ENCODE measurements at places on chromosomes 1 and 21.

DNA sequence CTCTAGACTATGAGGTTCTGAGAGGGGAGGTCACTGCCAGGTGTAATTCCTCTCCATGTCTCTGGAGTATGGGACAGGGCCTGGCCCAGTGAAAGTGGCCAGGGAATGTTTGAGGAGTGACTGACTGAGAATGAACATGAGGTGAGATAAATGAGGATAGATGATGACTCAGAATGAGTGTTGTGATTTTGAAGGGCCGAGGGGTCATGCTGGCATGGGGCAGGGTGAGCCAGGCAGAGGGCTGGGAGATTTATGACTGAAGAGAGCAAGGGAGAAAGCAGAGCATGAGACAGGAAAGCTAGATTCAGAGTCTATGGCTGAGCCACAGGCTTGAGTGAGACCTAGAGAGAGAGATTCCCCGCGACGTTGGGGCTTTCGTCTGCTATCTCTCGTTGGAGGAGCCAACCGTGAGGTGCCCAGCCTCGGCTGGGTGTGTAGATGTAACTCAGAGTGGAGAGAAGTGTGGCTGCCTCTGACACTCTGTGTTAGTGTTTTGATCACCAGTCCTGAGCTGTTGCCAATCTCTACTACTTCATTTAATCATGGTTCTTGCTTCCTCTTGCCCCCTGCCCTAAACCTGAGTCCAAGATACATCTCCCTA is 50.1 kb downstream of the FOXD2 start:
- no peak for DNase-seq

DNA sequence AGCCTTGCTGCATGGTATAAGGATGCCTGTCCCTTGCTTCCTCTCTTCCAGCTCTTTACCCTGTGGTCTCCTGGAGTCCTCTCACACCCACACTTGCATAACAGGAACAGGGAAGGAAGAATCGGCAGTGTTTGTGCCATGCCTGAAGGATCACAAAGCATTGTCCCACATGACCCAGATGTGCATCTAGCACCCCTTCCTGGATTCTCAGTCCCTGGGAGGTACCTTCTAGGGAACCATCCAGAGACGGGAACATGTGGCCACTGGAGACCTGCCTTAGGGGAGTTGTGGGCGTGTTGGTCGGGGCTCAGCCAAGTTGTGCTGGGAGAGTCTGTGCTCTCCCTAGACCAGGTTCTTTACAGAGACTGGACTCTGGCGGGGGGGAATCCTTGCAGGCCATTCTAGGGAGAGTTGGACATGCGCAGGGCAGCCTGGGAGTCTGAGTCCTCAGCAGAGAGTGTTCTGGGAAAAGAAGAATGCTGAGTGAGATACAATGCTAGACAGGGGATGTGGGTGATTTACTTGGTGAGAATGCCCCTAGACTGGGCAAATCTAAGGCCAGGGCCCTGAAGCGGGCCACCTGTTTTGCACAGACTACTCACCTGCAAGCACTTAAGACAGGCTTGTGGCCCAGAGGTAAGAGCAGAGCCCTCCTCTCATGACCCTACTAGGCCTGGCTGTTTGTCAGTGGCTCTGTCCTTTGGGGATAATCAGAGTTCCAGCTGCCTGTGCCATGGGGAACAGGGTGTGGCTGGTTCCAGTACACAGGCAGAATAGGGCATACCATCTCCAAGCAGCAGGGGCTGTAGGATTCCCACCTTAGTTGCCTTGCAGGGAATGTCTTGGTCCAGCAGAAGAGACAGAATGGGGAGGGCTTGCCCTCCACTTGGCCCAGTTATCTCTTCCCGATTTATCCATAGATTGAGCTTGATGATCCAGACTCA is 89.8 kb downstream of the MAN1C1 start:
- no peak for DNase-seq

- DNase-seq, result no peak
Measured at GRCh38 chr1:115951560-115951959, 24.8 kb upstream of the SLC22A15 start.

- DNase-seq, result peak; percentile 27
Measured at GRCh38 chr1:28329395-28330153, 734 bp downstream of the MED18 start.

DNA sequence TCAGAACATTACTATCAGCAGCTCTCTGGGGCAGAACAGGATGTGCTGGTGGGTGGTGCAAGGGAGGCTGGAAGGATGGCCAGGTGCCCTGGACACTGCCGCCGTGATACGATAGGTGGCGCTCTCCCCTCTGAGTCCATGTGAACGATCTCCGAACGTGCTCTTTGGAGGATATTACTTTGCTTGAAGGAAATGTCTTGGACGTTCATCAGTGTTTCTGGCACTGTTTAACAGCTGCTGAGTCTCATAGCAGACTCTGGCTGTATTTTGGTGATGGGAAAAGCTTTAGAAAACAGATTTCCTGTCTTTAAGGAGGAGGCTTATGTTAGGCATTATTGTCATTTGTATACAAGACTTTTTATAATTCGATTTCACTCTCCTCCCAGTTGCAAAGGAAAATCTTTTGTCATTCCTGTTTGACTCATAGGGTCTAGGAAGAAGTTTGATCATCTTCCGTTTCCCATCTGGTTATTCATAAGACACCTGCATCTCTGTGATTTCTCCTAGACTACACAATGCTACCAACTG is 386.2 kb upstream of the ADGRL2 start:
- DNase-seq, result no peak

- DNase-seq, result no peak
Measured at GRCh38 chr1:11042995-11043874, 3.8 kb downstream of the MASP2 start.

GRCh38 chr1:63623952-63624351 is 30.7 kb downstream of the PGM1 start:
- no peak for DNase-seq

DNA sequence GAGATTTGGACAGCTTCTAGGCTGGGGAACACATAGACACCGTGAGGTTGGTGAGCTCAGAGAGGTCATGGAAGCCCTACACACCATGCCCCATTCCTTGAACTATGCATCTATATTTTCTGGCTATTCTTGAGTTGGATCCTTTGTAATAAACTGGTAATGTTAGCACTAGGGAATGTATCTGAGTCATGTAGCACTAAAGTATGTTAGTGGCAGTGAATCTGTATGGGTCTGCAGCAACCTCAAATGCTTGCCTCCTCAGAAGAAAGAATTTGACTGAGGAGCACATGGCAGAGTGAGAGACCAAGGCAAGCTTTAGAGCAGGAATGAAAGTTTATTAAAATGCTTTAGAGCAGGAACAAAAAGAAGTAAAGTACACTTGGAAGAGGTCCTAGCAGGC is 43.7 kb upstream of the LRRC7 start:
- no peak for DNase-seq

DNA sequence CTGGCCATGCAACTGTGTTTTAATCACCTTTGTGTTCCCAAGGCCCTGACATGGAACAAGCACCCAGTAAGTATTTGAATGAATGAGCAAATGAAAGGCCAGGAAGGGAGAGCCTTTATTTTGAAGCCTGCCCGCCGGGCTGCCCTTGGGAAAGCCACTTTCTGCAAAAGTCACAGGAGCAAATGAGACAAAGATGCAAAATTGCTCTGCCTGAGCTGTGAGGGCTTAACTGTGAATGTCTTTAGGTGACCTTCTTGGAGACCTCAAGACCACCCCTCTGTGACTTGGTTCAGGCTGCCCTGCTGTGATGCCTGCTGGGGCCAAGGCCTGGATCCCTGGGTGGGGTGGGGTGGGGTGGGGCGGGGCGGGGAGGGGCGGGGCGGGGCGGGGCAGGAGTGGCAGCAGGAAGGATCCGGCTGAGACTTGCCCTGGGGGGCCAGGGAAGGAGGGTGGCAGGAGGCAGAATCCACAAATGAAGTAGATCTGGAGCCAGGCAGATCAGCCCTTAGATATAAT is 54.0 kb downstream of the RUNX3 start:
- no peak for DNase-seq

DNA sequence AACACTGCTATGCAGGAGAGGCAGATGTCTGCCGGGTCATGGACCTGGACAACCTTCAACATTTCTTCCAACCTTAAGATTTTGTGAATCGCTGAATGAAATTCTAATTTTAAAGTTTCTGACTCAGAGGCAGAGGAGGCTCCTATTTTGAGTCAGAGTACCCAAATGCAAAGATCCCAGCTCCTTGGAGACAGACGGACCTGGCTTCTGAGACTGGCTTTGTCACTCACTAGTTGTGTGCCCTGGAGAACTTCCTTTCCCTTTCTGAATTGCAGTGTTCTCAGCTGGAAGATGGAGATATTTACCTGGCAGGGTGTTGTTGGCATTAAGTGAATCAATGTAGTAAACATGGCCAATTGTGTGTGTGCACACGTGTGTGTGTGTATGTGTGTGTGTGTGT is 51.9 kb downstream of the IER5 start:
- DNase-seq, result no peak

- DNase-seq, result no peak
Measured at GRCh38 chr1:171807556-171807955, 26.1 kb downstream of the METTL13 start.

DNA sequence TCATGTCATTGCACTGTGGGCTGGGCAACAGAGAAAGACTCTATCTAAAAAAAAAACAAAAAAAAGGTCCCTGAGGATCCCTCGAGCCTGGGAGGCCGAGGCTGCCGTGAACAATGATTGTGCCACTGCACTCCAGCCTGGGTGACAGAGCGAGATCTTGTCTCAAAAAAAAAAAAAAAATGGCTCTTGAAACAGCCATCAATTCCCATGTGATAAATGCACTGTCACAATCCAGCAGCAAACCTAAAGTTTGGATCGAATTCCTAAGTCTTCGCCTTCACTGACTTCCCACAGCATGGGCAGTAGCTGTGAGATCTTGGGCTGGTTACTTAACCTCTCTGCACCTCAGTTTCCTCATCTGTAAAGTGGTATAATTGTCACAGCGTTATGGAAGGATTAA is 43.5 kb downstream of the IGSF3 start:
- DNase-seq, result no peak

GRCh38 chr21:43873673-43874072 is 8.7 kb downstream of the AGPAT3 start:
- no peak for DNase-seq

DNA sequence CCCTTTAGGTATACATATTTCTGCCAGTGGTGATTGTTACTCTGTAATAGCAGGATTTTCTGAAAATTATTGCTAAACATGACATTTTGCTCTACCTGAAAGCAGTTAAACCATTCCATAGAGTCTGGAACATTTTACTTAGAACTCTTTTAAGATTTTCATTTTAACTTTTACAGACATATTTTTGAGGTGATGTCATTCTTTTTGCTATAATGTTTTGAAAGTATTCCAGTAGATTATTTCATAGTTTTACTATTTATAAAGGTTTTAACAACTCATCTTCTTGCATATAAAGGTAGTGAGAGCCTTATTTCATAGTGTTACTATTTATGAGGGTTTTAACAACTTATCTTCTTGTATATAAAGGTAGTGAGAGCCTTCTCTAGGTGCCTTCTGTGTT is 42.9 kb downstream of the PTBP2 start:
- no peak for DNase-seq

GRCh38 chr1:91900562-91900961 is 14.6 kb upstream of the TGFBR3 start:
- DNase-seq, result no peak

DNA sequence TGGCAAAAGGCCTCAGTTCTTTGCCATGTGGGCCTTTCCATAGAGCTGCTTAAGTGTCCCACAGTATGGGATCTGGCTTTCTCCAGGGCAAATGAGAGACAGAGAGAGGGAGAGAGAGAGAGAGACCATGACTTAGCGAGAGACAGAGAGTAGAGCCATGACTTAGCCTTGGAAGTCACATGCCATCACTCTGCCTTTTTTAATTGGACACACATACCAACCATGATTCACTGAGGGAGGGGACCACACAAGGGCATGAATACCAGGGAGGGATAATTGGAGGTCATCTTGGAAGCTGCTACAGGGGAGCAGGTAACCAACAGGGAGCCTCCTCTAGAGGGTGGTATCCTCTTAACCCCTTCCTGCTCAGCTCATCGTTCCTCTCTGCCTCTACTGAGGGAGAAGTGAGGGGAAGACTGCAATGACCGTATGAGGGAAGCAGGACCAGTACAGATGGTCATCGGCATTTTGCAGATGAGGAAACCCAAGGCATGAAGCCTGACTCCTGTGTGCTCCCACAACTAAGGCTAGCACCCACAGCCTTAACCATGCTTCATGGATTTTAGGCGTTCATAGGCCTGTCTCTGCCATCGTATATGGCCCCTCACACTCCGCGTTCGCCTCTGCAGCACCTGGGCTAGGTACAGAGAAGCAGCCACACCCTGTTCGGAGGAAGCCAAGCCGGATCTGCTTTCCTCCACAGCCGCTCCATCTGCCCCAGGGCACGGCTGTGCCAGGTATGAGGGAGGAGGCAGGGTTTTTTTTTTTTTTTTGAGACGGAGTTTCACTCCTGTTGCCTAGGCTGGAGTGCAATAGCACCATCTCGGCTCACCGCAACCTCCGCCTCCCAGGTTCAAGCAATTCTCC is 38.6 kb downstream of the MEF2D start:
- no peak for DNase-seq
